Progenitor cell of endocrine pancreas (in vitro differentiated cells): ENCODE measurements at places on chromosomes 12 and 14.

DNA sequence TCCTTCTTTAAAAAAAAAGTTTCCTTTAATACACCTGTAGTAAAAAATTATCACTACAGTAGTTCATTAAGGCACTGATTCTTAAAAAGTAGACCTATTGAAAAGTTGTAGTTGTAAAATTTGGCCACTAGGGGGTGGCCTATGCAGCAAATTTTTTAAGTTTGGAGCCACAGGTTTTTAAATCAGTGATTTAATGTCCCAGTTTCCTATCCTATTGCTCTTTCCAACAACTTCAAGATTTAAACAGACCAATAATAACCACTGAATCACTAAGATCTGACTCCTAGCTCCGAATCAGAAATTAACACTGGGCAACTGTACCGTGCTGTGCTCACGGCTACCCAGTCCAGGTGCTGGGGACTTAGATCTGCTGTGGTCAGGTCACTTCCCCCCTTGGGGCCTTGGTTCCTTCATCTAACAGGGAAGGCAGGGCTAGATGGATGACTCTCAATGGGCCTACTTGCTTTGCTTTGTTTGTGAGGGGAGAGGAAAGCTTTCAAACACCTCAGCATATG, 279.3 kb downstream of the MED13L start:
- no peak for DNase-seq

- DNase-seq, result no peak
Measured at GRCh38 chr12:127987199-127987901, 279.6 kb upstream of the TMEM132C start.

GRCh38 chr14:34692348-34692747, 22.0 kb downstream of the CFL2 start:
- no peak for DNase-seq

DNA sequence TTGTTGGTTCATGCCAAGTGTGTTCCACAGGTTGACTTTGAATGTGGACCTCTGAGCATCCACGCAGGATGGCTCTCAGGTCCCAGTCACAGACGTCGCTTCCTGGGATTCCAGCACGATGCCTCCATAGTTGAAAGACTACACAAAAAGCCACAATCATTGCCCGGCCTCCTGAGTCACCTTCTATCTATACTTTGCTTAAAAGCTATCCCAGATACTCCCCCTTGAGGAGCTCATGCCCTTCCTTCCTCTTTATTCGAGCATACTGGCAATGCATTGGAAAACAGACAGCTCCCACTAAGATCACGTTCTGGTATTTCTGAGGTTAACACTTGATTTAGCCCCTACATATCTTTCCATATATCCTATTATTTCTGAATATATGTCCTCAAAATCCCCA, 40.1 kb downstream of the ZNF664 start:
- DNase-seq, result no peak

GRCh38 chr14:98368221-98368620, 903.8 kb downstream of the BCL11B start:
- no peak for DNase-seq

- DNase-seq, result no peak
Measured at GRCh38 chr12:107748472-107748871, 12.5 kb downstream of the PRDM4 start.

- no peak for DNase-seq
Measured at GRCh38 chr14:104588066-104588857, 8.7 kb downstream of the C14orf180 start.

- no peak for DNase-seq
Measured at GRCh38 chr14:71137536-71138447, 230.5 kb downstream of the PCNX1 start.

DNA sequence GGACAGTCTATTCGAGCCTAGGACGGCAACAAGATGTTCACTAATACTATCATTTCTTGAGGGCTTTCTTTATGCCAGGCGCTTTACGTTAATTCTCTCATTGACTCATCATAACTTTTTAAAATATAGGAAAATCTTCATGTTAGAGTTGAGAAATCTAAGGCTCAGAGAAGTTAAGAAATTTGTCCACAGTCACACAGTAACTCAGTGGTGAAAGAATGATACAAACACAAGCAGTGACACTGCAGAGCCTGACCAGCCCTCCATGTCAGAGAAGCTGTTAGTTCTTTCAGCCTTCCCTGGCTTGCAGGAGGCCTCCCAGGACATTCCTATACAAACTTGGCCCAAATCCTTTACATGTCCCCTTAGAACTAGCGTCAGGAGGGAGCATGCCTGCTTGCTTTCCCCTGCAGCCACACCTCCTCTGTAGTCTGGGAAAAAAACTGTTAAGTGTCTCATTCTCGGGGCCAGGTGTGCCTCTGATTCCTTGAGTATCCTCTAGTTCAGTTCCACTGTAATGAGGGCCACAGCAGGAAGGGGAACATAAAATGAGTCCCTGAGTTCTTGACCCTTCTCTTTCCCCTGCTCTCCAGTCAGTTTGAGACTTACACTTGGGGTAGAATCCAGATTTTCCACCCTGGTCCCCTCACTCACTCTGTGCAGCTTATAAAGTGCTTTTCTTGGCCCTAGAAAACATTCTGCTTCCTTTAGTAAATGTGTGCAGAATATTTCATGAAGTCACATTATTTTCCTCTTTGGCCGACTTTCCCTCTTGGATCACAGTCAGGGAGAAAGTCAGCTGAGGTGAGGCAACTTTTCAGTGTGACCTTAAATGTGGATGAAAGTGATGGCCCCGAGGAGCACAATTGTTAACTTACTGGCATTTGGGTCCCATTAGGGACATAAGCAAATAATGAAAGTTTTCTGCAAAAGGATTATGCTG, 152.2 kb upstream of the HIF1A start:
- no peak for DNase-seq

DNA sequence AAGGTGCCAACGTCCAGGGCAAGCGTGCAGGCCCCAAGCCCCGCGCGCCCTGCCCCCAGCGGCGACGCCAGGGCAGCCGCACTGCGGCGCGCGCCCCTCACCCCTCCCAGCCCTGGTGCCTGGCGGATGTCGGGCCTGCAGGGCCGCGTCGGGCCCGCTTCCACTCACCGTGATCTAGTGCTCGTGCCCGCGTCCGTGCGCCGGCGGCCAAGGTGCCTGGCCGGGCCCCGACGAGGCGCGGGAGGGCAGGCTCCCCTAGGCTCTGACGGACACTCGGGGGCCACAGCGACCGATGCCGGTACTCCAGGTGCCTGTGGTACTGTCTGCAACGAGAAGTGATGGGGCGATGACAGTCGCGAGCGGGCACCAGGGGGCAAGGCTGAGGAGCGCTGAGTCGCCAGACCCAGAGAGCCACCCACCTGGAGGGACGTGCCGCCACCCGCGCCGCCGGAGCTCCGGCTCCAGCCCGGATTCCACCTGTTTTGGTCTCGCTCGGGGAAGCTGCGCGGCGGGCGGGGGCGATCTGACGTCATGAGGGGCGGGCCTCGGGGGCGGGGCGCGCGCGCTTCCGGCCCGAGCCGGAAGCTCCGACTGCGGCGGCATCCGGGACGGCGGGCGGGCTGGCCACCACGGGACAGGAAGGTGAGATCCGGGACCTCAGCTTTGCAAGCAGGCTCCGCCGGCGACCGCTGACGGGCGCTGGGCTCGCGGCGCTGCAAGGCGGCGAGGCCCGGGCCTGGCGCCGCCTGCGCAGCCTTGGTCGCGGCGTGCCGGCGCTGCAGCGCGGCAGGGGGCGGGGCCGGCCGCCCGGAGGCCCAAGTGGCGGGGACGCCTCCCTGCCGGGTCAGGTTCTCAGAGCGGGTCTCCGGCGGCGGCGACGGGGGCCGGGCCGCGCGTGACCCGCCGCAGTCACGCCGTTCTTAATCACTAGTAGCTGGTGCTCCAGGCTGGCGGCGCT, at the start of the genes LYSET and MOAP1:
Gene LYSET (plus strand): TSS at position 927 of the 958 bp plus-strand sequence. CDS start 89 bp downstream, outside the sequence.
Gene MOAP1 (minus strand): TSS at position 507 of the 958 bp plus-strand sequence. CDS start 655 bp downstream, outside the sequence.
- DNase-seq, result peak; percentile 79

- DNase-seq, result no peak
Measured at GRCh38 chr14:80055226-80055625, 156.1 kb downstream of the DIO2 start.

- no peak for DNase-seq
Measured at GRCh38 chr12:92295523-92295922, 149.9 kb upstream of the BTG1 start.

DNA sequence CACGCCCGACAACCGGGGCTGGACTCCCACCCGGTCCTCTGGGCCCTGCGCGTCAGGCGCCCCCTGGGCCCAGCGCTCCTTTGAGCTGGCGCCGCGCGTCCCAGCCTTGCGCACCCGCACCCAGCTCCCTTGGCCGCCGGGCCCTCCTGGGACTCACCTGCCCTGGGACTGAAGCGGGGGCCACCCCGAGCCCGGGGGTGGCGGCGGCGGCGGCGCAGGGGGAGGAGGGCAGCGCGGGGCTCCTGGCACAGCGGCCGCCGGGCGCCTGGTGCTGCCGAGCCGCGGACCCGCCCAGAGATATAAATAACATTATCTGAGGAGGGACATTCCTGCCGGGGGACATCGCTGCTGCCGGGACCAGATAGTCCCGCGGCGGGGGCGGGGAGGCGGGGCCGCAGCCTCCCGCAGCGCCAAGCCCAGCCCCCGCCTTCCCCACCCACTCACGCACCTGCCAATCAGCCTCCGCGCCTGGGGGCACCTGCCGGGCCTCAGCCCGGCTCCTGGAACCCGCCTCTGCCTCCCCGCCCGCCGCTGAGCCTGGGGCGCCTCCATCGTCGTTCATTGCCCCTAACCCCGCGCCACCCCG, at the start of gene SPTB:
Gene SPTB (minus strand): TSS at position 273 of the 586 bp plus-strand sequence. CDS start 56,813 bp downstream, outside the sequence.
- peak; percentile 19 for DNase-seq

DNA sequence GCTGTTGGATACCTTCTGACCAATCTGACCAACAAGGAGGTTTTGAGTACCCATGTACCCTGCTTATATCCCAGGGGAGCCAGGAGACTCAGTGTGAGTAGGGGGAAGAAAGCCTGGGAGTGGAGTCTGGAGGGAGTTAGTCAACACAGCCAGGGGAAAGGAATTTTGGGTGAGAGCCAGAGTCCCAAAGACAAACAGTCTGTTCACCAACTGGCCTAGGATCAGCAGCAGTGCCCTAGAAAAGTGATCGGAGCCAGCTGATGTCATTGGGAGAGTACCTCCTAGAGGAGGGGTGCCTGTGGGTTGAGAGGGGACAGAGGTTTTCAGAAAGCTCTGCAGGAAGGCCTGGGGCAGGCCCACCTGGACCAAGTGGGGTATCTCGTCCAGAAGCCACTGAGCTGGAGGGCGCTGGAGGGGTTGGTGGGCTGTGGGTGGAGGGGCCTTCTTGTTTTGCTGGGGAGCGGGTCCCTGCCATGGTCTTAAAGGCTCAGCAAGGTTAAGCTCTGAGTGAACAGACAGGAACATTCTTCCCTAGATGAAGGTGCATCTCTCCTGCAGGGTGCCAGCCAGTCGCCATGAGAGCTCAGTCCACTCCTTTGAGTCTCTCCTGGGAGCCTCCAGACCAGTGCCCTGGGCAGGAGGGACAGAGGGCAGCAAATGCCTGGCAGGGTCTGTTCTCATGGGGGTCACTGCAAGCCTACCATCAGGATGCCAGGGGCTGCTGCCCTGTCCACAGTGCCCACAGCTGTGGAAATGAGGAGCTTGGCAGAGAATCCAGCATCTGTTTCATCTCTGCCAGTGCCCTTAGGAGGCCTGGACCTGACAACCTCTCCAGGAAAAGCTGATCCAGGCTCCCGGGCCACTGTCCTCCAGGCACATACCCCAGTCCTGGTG, 63.6 kb downstream of the CHGA start:
- DNase-seq, result no peak

GRCh38 chr14:91834571-91834970, 32.8 kb downstream of the TC2N start:
- no peak for DNase-seq

DNA sequence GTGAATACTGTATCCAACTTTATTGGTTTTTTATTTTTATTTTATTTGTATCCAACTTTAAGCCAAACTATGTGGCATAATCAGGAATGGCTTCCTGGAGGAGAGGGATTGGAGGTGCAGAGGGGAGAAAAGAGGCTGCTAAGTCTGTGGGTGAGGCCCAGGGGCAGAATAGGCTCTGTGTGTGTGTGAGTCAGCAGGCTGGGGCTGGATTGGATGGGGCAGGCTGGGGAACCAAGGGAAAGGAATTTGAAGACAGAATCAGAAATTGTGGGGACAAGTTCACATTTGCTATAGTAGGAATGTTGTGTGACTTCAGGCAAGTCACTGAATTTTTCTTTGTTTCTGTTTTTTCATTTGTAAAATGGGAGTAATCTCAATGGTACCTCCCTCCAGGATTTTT, 12.8 kb upstream of the RILPL1 start:
- DNase-seq, result no peak

DNA sequence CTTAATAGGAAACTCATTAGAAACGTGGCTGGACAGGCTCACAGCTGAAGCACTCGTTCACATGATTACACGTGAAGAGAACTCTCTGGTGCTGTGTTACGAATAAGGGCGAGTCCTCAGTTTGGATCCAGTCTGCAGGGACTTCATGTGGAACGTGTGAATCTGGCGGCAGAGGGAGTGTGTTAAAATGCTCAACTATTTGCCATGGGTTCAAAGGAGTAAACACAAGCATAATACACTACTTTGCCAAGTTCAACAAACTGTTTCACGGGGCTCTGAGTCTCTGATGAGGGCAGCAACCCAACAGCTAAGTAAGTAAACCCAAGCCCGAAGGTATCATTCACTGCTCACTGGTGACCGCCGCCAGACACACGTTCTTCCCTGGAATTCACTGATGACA, 42.4 kb downstream of the NUAK1 start:
- DNase-seq, result no peak

DNA sequence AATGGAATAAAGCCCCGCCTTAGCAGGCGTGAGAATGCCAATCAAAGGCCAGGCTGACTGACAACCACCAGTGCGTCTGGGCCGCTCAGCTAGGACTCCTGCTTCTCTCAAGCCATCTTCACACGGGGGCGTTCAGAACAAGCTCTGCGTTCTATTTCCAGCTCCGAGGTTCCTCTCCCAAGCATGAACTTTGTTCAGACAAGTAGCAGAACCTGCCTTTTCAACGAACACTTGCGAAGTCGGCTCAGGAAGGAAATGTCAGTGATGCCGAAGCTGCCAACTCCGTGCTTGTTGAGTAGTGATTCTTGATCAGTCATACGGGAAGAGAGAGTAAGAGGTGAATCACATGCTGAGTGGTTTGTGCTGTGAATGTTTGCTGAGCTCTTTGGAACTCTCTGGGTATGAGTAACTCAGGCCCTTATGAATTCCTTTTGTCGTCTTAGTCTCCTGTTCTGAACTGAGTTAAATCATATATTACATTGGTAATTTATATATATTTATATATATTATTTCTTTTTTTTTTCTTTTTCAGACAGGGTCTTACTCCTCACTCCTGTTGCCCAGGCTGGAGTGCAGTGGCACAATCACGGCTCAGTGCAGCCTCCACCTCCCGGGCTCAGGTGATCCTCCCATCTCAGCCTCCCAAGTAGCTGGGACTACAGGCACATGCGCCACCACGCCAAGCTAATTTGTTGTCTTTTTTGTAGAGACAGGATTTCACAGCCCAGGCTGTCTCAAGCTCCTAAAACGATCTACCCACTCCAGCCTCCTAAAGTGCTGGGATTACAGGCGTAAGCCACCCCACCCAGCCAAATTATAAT, 29.4 kb upstream of the BCL7A start:
- DNase-seq, result no peak

DNA sequence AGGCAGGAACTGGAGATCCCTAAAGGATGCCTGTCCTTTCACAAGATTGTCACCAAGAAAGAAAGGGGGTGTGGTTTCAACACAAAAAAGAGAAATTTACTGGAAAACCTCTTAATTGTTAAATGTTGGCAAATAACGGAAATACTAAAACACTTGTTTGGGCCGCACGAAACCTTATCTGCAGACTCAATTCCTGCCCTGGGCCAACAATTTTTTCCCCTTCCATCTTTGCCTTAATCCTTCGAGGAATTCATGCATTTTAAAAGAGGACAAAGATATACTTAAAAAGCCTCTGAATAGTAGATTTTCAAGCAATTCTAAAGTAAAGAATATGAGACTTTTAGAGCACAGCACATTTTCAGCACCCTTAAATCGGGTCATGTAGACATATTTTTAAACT, 366.2 kb downstream of the DUSP6 start:
- no peak for DNase-seq

- DNase-seq, result no peak
Measured at GRCh38 chr12:124506145-124506831, 61.1 kb downstream of the NCOR2 start.
